ENCODE measurements at places on chromosomes 4 and X.

DNA sequence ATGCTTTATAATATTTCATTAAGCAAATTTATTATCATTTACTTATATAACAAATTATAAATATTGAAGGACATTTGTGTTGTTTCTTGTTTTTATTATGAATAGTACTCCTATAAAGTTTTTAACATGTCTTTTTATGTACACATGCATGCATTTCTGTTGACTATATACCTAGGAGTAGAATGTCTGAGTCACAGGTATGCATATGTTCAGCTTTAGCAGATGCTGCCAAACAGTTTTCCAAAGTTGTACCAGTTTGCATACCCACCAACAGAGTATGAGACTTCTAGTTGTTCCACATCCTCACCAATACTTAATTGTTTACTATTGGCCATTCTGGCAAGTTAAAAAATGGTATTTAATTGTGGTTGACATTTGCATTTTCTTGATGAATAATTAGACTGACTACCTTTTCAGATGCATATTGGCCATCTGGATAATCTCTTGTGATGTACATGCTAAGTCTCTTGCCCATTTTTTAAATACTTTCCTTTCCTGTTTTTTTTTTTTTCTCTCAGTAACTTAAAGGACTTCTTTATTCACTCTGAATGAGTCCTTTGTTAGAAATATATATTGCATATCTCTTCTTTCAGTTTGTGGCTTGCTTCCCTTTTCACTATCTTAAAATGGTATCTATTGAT, 132.2 kb upstream of the TRIM2 start:
- no peak for DNase-seq

- DNase-seq = no peak
Observed at GRCh38 chrX:101488796-101489195, 3.5 kb downstream of the ARMCX4 start.

DNA sequence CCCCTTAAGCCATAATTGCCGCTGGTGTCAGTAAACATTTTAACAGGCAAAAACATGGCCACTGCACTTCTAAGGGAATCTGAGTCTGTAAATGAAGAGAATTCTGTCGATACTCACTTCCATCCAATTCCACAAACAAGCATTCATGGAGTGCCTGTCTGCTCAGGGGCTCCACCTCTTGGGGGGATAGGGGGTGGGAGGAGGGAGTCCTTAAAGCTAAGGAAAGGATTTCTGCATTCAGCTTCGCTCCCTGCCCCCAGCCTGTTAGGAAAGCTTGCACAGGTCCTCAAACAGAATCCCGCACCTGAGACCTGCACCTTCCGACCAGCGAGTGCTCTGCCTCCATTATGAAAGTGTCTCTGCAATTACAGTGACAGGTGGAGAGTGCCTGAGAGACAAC, 130.2 kb upstream of the KIT start:
- DNase-seq = no peak

GRCh38 chrX:86981326-86981879, 536.2 kb upstream of the KLHL4 start:
- DNase-seq = no peak

DNA sequence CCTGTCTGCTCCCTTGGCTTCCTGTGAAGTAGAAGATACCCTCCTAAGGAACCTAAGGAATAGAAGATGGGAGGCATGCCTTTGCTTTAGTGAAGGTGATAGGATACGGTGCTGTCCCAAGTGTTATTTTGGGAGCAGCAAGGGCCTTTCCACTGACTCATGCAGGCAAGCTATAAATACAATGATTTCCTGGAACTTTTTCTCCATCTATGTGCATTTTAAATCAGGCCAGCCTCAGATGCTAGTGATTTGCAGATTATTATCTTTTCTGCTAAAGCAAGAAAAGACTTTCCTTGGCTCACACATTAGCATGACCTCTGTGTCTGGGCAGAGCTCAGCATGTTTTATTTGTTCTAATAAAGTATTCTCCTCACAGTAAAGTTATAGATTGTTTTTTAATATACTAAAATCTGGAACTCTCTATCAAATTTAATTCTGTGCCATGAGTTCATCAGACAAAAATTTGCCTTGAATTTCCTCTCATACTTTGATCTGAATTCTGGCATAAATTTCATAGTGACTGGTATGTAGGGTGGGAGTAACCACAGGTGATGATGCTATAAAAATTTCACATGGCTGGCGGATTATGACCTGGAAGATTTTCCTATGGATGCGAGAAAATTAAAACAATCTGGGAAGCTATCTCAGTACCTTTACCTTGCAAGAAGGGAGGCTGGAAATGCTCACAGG, 131.7 kb downstream of the REPS2 start:
- DNase-seq = no peak

GRCh38 chr4:138218976-138219375, 23.2 kb downstream of the SLC7A11 start:
- DNase-seq = no peak

DNA sequence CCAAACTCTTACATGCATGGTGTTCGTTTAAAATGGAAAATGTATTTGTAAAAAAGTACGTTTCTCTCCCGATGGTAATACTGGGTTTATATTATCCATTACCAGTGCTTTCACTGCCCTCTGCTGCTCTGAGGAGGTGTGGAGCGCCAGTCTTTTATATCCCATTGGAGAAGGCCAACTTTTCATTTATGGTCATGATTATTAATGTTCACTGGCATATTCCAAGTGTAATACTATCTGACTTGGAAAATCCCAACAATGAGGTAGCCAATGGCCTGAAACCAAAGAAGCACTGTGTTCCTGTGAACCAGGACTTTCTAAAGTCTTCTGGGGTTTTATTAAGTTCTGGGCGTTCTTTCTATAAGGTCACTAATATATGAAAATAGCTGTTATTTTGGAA, 80.7 kb downstream of the SYNPO2 start:
- DNase-seq = peak; percentile 42

GRCh38 chrX:619812-620531, 10.6 kb upstream of the SHOX start:
- DNase-seq = no peak

DNA sequence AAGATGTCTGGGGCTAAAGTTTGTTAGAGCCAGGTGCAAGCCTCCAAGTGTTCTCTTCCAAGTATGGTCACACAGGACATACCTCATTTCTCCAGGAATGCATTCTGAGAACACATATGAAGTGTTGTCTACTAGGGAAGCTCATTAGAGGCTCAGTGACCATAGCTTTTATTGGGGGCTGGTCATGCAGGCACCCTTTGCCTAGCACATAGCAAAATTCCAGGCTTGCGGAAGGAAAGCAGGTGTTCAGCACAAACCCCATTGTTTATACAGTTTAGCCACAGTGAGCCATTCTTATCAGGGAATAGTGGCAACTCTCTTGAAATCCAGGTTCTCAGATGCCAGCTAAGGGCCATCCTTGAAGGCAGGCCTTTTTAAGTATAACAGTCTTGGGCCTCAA, 339.4 kb upstream of the ZCCHC13 start:
- DNase-seq = no peak

DNA sequence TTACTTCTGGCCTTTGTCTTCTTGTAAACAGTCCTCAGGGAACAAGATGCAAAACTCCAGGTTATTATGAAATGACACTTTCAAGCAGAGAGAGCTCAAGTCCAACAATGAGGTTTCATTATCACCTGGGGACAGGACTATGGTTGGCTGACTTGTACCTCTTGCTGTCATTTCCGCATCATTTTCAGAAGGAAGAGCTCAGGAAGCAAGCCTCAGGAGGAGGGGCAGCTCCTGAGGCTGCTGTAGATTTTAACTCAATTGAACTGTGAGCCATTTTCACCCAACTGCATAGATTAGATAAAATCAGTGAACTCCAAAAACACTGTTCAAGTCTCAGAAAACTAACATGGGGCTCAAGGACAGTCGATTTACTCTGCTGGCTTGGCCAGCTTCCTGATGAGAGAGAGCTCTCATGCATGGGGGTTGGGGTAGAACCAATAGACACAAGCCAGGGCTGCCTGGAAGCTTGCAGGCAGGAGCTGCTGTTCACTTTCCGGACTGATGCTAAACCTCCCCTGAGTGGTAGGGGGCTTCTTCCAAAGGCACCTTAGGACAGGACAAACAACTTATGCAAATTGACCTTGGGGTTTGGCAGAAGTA, 23.6 kb downstream of the TMEM255A start:
- no peak for DNase-seq

- no peak for DNase-seq
Observed at GRCh38 chrX:31521941-31522340, 450.1 kb upstream of the FTHL17 start.

GRCh38 chr4:138961664-138962063, 53.9 kb upstream of the NOCT start:
- DNase-seq = no peak

DNA sequence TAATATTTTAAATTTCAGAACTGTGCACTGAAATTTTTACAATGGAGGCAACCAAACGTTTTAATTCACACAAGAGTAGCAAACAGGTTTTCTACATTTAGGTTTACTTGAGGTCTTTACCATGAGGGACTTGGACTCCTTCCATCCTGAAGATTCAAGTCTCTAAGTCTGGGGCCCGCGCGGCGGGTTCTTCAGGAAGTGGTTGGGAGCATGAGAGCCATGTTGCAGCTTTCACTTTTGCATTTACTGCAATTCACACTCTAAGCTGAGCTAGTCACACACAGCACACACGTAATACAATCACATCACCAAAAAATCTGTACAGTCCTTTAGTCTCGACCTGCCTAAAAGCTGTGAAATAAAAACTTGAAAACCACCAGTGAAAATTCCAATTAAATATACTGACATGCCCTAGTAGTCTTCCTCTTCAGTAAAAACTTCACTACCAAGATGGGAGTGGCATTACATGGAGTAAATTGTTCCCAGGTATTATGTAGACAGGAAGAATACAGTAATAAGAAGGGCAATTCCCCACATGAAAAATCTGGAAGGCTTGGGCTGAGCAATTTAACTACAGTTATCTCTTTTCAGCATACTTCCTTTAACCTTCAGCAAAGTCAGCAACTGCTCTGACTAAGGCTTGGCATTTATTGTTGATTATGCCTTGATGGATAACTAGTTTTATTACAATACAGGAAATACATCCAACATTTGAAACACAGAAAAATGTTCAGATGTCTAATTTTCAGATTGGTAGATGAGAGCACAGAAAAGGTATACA, 571.1 kb upstream of the DIPK2B start:
- DNase-seq = no peak

DNA sequence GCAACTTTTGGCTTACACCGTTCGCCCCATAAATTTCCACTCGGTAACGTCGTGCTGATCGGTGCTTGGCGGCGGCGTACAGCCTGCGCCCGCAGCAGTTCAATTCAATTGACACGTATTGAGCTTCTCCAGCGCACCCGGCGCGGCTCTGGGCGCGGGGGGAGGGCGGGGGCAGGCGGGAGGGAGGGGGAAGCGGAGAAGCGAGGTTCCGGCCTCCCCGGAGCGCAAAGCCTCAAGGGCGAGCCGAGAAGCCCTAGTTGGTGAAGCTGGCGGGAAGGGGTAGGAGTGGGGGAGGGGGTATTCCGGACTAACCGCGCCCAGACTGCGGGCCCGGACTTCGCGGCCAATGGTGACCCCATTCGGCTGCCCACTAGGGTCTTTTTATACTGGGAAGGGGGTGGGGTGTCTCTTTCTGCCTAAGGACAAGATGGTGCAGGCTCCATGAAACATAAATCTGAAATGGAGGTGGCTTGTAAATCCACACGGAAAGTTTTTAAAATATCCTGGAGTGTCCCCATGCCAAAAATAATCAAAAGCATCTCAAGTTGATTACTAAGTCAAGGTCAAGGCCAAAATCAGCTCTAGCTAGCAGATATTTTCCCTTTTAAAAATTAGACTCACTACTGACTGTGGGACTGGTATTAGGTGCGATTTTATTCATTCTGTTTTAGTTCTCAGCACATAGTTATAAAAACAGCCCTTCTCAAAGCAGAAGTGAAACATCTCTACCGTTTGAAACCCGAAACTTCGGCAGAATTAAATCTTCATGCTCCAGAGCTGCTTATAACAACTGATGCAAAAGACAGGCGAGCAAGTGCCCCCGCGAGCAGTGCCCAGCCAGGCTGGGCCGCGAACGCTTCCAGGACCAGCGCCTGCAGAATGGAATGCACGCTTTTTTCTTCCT, 1.5 kb upstream of the BCOR start:
- no peak for DNase-seq

DNA sequence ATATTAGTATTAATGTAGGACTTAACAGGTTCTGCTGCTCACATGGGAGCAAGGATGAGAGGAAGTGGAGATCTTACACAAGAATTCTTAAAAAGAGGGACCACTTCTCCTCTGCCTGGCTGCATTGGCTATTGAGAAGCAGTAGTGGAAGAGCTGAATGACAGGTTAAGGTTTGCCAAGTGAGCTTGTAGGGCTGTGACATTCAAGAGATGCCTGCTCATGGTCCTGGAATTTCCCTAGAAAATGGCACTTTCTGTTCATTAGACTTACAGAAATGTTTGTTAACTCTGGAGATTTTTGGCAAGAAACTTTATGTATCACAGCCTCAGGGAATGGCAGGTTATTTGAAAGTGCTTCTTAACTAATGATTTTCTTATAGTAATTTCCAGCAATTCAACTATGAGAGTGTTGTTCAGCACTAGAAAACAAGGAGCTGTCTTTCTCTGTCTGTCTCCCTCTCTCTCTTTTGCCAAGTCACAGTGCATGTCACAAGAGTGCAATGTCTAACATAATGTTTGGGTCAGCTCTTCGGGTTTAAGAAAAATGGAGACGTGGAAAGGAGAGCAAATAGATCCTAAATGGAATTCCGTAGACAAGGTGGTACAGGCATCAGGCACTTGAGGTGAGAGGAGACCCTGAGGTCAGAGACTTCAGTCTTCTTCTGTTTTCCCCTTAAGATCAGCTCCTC, 8.3 kb upstream of the NAP1L5 start:
- no peak for DNase-seq

DNA sequence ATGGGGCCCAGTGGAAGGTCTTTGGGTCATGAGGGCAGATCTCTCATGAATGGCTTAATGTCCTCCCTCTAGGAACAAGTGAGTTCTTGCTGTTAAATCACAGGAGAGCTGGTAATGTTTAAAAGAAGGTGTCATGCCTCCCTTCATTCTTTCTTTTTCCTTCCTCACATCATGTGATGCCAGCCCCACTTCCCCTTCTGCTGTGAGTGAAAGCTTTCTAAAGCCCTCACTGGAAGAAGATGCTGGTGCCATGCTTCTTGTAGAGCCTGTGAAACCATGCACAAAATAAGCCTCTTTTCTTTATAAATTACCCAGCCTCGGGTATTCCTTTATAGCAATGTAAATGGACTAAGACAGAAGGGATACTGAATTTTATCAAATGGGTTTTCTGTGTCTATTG, 66.1 kb upstream of the ZNF827 start:
- no peak for DNase-seq

DNA sequence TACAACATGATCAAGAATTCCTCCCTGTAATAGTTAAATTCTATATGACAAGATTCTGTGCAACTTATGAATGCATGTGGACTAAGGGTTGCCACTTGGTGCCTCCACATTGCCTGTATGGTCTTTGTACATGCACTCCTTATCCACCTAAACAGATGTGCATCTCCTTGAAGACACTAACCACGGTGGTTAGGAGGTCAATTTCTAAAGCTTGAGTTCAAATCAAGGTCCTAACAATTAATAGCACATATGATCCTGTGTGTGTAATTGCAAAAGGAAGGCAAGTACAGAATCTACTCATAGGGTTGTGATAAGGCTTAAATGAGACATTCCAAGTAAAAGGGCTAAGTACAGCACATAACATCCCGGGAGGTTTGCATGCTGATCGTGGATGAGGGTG, 1.5 kb upstream of the IL21 start:
- DNase-seq = no peak

GRCh38 chrX:18448416-18448815, 23.0 kb downstream of the CDKL5 start:
- DNase-seq = no peak

Measured in hippocampal formation (tissue), 2 donors.